NCI-H526 (cell line): ENCODE measurements at places on chromosomes 2 and 18.

- no peak for DNase-seq
Observed at GRCh38 chr18:23738151-23738550, 48.9 kb downstream of the LAMA3 start.

GRCh38 chr2:120779781-120780283 lies 44.2 kb downstream of the GLI2 start:
- no peak for DNase-seq

GRCh38 chr2:149603248-149603647 lies 15.7 kb upstream of the MMADHC start:
- no peak for DNase-seq

GRCh38 chr2:144890828-144891227 lies 370.9 kb upstream of the ZEB2 start:
- DNase-seq, result no peak

DNA sequence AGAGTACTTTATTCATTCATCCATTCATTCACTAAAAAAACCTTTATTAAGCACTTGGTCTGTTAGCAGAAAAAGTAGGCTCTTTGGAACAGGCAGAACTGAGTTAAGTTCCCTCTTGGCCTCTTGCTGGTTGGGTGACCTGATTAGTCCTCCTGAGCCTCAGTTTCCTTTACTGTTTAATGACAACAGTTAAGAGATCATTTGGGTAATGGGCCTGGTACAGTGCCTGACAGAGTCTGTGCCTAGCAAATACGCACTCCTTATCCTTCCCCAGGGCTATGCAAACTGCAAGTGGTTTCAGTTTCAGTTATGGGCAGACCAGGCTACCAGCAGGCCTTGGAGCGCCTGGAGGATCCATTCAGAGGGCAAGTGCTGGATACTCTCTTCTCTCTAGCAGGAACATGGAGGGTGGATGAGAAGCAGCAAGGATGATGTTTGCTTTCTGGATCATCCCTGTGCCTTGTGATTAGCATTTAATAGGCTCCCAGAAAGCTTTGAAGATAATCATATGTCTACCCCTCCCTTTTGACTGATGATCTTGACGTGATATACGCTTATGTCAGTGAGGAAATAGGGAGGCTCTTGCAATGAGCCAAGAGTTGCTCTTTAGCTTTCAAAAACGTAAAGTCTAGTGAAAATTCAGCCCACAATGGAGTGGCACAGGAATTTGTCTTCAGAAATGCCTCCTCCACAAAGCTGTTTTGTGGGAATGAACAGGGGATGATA lies 12.4 kb upstream of the TAF1B start:
- DNase-seq, result peak; percentile 20

- DNase-seq, result no peak
Observed at GRCh38 chr2:18094277-18094676, 215.8 kb downstream of the KCNS3 start.

DNA sequence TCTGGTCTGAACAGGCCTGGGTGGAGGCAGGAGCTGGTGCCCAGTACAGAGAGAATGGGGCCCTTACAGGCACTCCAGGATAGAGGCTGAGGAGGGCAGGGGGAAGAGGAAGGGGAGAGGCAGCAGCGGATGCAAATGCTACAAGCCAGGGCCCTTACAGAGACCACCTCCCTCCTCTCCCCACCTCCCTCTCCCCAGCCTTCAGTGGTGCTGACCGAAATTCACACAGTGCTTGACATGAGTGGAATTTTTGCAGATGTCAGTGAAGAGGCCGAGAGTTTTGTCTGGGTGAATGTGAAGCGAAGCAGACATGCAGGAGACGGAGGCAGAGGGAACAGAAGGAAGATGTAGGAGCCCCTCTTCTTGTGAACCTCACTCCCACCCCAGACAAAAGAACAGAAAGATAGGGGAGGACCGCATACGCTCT lies 31.9 kb downstream of the CIB4 start:
- DNase-seq, result no peak

DNA sequence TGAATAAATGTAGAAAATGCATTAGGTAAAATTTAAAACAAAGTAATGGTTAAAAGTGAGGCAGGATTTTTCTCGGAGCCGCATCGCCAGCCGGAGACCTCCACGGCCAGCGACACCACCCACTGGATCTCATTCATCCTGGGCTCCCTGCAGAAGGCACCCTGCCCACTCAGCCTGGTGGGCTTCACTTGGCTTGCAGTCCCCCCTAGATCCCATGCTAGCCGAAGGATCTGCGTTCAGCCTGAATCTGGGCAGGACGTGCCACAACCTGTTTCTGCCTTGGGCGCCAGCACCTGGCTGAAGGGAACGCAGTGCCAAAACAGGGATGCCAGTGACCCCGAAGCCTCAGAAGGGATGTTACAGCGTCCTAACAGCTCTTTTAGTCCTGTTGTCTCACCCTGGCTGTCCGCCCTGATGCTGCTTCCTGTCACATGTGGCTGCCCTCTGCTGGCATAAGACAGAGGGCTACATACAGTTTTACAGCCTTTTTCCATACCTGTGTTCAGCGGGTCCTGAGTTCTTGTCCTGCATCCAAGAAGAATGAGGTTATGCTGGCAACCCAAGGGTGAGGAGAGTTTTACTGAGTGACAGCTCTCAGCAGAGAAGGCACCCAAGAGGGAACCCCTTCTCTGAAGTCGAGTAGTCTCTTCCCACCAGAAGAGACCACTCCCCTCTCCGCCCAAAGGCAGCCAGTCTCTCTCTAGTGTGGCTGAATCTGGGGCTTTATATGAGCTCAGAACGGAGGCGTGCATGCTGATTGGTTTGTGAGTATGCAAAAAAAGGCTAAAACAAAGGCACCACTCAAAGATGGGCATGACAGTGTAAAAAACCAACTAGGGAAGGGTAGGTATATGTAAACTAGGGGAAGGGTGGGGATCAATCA lies 173.1 kb upstream of the GYPC start:
- peak; percentile 41 for DNase-seq

- DNase-seq, result no peak
Observed at GRCh38 chr2:219672406-219672805, 45.0 kb downstream of the SLC4A3 start.

DNA sequence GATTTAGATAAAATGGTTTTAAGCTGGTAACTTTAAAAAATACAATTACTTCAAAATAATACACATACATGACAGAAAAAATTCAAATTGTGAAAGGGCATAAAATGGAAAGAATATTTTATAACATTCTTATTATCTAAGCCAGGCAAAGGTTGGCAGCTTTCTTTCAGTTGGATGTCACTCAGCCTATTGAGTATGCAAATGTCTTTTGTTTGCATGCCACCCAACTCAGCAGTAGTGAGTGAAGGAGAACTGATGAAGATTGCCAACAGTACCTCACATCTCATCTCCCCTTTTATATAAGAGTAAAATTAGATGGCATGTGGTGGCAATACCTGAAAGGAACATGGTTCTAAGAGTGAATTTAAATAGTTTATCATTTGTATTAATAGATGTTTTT lies 24.8 kb downstream of the BMPR2 start:
- DNase-seq, result peak; percentile 88

DNA sequence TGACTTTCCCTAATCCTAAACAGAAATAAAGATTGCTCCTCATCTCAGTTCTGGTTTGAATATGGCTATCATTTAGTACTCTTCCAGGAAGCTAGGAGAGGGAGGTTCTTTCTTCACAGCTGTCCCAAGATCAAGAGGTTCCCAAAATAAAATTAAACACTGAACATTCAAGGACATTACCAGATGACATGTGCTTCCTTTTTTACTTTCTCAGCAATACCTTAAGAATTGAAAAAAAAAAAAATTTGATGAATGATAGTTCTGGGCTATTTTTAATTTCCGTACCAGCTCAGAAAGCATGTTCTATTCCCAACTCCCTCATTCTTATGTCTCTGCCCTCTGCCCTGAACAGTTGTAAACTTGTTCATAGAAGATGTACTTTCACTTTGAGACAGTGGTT lies 61.7 kb upstream of the MYL1 start:
- DNase-seq, result no peak

GRCh38 chr2:179174240-179174639 lies 90.4 kb downstream of the SESTD1 start:
- no peak for DNase-seq

GRCh38 chr18:48061781-48062570 lies 131.5 kb upstream of the SMAD2 start:
- no peak for DNase-seq

DNA sequence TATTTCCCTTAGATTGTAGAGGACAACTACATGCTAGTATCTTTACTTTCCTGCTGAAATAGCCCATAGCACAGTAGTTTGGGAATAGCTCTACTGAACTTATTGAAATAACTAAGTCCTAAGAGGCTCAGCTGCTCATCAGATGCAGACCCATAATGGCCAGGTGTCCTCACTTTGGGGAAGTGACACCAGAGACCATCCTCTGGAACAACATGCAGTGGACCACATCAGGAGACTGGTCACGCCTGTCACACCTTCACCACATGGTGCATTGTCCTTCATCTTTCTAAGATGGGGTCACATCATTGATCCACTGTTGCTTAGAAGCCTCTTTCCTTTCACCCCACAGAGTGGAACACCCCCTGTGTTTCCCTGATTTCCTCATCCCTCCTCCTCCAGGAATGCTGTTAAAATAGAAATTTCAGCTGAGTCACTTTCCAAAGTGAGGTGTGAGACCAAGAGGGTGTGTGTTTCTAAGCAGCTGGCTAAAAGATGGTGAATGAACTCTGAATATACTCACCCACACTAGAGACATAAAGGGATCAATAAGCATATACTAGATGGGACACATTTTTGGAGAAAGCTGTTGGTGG lies 215.2 kb upstream of the LRRTM1 start:
- no peak for DNase-seq

DNA sequence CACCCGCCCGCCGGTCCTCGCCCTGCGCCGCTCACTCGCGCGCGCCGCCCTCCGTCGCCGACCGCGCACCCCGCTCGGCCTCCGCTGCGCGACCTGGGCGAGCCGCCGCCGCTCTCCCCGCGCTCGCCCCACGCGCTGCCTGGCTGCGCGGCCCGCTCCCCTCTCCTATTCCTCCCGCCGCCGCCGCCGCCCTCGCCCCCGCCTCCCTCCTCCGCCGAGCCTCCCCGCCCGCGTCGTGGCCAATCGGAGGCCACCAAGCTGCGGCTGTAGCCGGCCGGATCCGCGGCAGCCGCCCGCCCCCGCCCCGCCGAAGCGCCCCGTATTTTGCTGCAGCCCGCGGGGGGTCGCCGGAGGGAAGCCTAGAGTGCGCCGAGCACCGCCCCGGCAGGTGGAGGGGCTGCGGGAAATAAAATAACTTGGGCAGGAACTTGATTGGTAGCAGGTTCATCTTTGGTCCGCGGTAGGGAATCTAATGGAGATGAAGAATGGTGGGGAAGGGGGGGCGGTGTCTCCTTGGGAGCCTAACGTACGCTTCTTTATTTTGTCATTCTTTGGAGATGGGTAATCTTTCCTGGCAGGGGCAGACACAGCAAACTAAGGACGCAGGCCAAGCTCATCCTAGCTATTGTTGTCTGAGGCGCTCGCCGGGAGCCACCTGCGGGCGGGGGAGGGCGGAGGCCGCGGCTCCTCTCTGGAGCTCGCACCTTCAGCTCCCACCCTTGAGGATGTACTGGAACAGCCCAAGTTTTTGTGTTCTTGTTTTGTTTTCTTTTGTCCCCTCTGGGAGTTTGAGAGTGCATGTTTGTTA lies 1.1 kb upstream of the CDH2 start:
- DNase-seq, result peak; percentile 71

DNA sequence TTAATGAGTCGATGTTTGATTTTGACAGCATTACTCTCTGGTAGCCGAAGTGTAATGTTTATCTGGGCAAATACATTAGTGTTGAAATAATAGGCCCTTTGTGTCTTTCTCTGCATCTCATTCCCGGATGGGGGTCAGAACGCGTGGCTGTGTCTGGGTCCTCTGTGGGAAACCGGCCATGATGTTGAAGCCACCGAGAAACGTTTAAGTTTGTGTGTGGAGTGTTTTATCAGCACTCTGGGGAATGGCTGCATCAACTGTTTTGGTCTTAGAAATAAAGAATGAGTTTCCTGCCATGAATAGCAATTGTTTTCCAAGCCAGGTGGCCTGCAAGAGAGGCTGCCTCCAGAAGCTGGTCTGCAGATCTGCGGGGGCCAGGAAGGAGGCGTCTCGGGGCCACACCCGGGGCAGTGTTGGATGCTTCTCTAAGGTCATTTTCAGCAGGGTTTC lies 69.7 kb downstream of the RNF144A start:
- peak; percentile 49 for DNase-seq

DNA sequence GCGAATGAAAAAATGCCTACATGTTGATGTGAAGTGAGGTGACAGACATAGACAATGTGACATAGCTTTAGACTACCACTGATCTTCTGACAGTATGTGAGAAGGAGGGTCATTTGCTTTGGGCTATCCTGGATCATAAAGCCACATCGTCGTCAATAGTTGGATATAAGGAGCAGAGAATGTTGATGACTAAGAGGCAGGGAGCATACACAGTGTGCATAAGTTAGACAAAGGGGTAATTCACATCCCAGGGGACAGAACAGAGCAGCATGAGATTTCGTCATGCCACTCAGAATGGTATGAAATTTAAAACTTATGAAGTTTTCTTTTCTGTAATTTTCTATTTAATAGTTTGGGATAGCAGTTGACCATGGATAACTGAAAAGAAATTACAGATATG lies 403.2 kb downstream of the DSC3 start:
- DNase-seq, result no peak

- DNase-seq, result no peak
Observed at GRCh38 chr2:95267458-95268210, 6.6 kb upstream of the PROM2 start.

GRCh38 chr18:37006742-37007141 lies 177.8 kb downstream of the KIAA1328 start:
- DNase-seq, result no peak

- no peak for DNase-seq
Observed at GRCh38 chr18:11658989-11659388, 30.1 kb upstream of the GNAL start.

DNA sequence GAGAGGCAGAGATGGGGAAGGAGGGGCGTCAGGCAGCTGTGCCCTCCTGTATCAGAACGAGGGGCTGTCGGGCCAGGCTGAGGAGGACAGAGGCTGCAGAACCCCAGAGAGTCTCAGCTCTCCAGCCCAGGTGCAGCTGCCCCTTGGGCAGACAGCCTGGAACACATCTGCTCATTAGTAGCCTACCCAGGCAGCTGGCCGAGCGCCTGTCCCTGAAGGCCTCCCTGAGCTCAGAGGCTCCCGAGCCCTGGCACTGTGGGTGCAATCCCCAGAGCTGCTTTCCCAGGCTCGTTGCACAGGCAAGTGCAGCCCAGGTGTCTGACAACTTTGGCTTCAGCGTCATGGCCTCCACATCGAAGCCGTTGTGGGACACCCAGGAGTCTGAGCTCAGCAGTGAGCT lies 13.1 kb upstream of the TMEM185B start:
- no peak for DNase-seq

GRCh38 chr2:61460163-61460562 lies 10.7 kb downstream of the USP34 start:
- DNase-seq, result no peak

DNA sequence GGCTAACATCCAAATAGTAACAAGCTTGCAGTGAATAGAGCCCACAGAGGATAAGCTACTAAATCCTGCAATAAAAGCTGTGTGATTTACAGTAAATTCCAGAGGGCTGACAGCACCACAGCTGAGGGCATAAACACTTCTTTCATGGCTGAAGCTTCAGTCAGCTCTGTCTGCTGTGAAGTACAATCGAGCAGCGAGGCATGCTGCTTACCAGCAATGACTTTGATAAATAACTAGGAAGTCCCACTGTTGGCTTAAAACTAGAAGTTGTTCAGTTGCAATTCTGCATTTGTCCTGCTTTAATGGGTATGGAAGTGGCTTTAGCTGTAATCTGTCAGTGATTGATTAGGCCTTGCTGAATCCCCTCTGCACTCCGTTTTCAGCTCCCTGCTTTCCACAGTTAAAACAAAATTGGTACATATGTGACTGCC lies 65.2 kb upstream of the FIGN start:
- no peak for DNase-seq
